ENCODE measurements at places on chromosomes 6 and 20.

DNA sequence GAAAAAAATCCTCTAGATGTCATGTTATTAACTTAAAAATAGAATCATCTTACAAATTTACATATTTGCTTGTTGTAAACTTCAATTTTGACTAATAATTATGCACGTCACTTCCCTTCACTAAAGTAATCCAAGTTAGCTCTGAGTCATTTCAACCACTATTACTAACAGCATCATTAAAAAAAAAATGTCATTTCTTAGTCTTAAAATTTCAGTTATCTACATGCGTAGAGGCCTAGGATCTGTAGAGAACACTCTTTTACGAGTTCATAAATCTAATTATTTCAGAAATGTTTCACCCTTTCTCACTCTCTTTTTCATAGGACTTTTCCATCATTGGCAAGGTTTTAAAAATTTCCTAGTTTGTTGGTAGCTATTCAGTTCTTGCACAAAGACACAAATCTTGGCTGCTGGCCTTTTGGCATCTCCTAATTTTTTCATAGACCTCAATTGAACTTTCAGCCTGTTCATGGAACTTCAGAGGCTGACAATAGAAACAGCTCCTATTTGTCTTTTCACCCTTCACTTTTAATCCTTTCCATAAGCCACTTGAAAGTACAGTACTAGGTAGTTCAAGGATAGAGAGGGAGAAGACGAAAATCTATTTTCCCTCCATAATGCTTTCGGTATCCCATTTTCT lies 61.5 kb downstream of the OGFRL1 start:
- DNase-seq = no peak

GRCh38 chr6:21522143-21522747 lies 71.3 kb upstream of the SOX4 start:
- no peak for DNase-seq

- DNase-seq = no peak
Observed at GRCh38 chr6:66578362-66578761, 871.3 kb upstream of the EYS start.

DNA sequence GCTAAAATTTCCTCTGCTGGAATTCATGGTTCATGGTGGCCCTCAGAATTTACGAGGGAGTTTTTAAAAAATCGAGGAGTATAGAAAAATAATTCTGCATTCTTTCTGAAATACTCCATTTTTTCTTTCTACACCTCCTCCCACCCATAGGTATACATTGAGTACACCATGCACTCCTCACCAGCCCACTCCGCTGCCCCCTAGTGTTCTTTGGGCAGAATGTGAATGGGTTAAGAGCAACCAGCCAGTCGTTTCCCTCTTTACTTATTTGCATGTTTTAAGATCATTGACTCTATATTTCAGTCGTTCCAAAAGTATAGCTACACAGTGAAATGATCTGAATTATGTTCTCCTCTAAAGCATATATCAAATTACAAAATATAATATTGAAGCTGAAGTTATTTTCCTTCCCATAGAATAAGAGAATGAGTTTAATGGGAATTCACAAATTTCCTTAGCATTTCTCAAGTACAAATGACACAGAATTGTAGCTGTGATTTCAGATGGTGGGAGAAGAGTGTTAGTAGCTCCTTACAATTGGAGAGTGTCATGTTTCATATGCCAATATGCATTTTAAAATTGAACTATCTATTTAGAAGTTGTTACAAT lies 977.7 kb upstream of the SLC35B3 start:
- DNase-seq = peak; percentile 27

GRCh38 chr20:15673206-15673605 lies 900.0 kb downstream of the KIF16B start:
- DNase-seq = no peak

DNA sequence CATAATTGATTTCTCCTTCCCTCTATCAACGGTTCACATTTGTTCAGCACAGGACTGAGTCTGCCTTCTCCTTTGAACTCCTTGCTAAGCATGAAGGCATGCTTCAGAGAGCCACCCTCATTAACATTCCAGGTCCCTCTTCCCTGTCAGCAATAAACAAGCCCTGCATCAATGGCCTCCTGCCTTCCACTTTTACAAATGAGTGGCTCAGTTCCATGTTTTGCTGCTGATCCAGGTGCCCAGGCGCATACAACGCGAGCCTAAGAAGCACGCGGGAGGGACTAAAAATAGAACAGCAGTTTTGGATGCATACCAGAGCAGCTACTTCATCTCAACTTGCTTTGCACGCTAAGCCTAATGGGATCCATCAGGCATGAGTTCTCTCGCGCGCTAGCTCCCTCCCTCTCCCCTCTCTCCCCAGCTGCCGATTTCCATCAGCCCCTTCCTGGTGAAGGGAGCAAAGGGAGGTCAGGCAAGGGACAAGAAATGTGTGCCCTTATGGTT lies 53.4 kb downstream of the TRAF3IP2 start:
- DNase-seq = no peak

DNA sequence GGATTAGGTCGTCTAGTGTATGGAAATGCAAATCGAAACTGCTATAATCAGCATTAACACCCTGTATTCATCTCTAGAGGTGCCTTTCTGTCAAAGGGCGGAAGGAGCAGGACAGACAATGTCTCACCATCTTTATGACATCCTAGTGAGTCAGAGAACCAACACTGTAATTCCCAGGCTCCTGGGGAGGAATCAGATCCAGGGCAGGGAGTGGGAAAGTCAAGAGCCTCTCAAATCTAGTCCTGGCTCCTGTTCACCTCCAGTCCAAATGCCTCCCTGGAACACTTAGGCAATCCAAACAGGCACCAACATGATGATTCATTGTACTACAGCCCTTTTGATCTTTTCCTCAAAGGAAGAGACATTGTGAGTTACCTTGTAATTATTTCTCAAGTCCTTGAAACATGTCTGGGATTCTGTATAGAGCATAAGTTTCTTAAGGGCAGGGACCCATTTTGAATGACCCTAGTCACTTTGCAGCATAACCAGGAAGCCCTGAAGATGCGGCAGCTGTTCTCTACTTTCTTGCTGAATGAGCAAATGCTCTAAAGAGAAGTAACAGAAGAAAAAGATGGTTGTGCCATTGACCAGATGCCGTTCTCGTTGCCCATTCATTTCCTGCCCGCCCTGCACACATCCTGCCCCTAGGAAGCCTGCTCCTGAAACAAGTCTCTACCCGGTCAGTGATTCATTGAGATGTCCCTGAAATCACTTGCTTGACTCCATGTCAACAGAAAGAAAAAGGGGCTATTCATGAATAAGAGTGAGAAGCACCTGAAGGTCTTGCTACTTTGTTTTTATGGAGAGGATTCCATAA lies 112.8 kb upstream of the JARID2 start:
- DNase-seq = no peak

GRCh38 chr6:94099072-94099471 lies 679.7 kb upstream of the EPHA7 start:
- no peak for DNase-seq

DNA sequence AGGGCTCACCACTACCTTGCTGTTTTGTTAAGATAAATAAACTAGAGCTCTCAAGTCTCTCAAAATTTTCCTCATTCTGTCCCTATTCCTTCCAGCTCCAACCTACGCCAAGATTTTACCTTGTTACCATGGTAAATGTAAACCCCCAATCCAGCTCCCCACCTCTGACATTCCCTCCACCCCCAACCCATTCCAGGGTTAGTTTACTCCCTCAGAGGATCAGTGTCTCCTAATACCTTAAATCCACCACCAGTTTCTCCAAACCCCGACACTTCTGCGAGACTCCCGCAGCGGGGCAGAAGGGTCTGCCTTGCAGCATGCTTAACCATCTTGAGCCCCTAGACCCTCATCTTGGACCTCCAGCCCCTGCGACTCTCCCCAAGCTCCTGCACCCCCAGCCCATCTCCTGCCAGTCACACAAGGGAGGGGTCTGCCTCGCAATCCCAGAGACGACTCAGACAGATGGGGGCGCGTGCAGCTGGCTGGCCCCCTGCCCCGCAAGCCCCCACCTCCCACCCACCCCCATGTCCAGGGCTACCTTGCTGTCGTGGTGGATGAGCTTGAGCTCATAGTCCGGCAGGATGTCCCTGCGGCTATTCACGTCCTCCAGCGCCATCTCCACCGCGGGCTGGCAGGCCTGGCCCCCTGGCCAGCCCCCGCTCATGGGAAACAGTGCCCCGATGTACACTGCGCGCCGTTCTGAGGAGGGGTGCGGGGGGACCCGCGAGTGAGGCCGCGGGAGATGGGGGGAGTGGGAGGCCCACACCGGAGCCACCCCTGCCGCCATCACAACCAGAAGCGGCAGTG lies 5.8 kb downstream of the GABBR1 start:
- DNase-seq = no peak

DNA sequence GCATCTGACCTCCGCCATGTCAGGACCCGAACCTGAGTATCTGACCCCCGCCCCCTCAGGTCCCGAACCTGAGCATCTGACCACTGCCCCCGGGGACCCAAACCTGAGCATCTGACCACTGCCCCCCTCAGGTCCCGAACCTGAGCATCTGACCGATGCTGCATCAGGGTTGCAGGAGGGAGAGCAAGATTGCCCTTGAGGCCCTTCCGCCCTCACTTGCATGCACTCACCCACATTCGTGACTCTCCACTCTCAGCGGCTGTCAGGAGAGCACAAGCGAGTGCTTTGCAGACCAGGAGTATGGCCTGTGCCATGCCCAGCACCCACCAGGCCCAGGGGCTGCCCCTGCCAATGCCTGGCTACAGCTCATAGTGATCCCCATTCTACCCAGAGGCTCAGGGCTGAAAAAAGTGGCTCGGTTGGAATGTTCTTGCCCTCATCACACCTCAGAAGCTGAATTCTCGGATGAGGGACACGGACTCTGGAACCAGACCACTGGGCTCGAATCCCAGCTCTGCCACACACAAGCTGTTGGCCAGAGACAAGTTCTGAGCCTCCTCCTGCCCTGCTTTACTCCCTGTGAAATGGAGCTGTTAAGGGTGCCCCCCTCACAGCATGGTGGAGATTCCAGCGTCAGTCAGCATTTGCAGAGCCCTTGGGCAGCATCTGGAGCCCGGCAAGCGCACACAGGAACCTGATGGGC lies 82.1 kb downstream of the DLL1 start:
- DNase-seq = peak; percentile 18

DNA sequence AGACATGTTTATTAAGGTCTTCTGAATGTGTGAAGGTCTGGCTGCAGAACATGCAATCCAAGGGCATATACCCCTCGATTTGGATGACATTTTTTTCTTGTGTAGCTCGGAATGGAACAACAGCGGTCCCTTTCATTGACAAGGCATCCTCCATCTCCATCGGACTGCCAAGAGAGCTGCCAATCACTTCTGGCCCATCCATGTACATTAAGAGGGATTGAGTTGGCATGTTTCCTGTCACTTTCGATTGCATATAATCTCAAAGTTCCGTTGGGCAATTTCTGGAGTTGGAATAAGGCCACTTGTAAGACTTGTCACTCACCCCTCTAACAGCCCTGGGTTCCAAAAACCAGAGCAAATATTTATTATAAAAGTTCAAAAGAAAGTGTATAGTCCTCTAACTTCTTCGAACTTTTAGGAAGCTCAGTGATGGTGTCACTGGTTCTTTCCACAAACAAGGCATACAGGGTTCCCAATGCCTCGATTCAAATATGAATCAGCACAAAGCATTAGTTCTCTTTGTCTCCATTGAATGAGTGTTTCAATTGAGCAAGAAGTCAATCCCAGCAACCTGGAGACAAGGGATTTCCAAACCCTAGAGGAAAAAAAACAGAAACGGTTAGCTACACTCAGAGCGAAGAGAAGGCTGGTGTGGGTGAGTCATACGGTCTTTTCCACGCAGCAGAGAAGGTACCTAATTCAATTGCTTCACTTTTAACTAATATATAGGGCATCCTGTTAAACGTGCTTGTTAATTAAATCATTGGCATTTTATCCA lies 10.9 kb downstream of the ZNF217 start:
- DNase-seq = no peak

DNA sequence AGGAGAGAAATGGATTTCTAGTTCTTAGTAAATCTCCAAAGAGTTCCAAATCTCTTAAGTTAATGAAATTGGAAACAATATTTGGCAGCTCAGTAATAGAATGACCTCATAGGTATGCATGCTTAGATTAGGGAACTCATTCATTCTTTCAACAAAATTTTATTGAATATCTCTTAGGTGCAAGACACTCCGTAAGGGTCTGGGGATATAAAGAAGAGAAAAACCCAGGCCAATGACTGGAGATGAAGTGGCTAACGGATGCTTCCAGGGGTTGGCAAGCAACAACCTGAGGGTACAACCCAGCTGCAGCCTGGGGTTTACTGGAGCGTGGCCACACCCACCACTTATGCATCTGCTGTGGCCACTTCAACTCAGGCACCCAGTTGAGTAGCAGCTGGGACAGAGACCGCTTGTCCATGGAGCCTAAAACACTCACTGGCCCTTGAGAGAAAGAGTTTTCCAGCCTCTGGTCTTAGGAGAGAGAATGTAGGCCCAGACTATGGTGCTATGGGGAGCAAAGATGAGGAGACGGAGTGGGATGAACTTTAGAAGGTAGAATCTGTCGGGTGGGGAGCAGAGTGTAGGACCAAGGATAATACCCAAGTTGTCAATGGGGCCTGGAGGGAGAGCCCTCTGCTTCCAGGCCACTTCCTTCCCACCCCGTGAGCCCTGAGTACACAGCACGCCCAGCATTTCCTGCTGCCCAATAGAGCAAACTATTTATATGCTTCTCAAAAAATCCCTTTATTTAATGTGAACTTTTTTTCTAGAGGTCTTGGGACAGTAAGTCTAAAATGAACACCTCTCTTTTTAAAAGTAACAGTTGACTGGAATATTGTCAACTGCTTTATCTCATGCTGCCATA lies 46.8 kb upstream of the PXDC1 start:
- DNase-seq = no peak

- peak; percentile 50 for DNase-seq
Observed at GRCh38 chr6:157761331-157761921, 61.6 kb upstream of the SNX9 start.

DNA sequence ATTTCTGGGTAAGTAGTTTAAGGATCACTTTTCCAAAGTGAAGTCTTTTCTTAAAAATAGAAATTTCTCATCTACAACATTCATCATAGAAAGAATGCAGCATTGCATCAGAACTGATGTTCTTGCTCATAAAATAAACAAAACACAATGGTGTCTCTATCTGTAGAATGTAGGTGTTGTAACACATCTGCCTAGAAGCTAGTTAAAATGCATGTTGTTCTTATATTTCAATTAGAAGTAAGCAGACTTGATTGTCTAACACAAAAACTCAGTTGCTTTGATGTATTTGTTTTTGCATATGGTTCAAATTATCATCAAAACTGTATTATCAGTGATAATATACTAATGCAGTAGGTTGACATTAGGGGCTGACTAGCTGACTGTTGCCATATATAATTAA lies 654.7 kb upstream of the FLRT3 start:
- DNase-seq = no peak
